ENCODE measurements at places on chromosomes 1 and 21.

GRCh38 chr1:166020210-166020609 lies 146.6 kb downstream of the FAM78B start:
- no peak for DNase-seq

DNA sequence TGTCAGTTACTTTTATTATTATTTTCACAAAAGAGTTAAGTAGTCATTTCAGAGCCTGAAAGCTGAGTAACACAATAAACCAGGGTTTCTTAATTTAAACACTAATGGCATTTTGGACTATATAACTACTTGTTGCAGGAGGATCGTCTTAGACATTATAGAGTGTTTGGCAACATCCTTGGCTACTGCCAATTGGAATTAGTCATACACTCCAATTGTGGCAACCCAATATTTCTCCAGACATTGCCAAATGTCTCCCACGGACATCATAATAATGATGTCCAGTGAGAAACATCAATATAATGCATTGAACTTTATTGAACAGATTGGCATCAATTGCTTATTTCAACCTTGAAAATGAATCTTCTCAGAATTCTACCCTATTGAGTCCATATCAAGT lies 441.9 kb upstream of the ADGRL4 start:
- DNase-seq = no peak

GRCh38 chr1:16615253-16616252 lies 2.2 kb upstream of the NBPF1 start:
- no peak for DNase-seq

DNA sequence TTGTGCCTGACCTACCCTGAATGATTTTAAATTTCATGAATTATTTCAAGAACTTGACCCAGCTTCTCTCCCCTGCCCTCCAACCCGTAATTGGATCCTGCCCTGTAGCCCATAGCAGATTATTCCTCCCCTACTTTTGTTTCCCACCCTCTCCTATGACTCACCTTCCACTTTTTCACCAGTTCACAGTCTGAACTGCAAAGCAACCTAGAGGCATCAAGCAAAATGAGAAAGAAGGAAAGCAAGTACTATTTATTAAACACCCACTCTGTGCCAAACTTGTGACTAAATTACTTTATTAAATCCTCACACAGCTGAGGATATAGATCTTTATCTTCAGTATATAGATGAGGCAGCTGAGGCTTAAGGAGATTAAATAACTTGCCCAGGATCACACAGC lies 20.7 kb upstream of the IKBKE start:
- no peak for DNase-seq

DNA sequence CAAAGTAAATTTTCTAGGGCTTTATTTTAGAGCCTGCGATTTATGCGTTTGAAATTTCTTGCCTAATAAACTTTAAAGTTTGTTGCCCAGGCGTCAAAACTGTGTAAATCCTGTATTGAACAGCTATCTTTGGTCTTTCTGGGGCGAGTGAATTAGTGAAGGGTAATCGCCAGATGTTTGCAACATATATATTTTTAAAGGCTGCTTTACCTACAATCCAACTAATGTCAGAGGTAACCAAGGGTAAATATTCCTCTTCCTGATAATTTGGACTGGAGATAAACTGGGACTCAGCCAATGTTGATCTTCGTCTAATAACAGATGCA lies 885 bp upstream of the PROX1 start:
- no peak for DNase-seq

DNA sequence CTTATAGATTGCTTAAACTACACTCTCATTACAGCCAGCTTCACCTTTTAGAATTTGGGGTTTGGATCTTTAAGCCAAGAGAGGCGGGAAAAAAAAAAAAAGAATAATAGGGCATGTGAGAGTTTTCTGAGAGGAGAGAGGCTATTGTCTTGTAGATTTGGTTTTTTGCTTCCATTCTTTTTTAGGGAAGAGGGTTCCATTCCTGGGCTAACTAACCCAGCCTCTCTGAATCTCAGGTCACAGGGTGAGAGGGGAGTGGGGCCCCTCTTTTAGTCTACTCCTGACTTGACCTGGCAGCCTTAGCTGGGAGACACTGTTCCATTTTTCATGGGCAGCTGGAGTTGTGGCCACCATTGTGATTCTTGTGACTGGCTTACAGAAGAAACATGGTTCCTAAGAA lies 24.2 kb downstream of the PBX1 start:
- no peak for DNase-seq

- no peak for DNase-seq
These were observed 191.8 kb downstream of the SLC35F3 start for GRCh38 chr1:234096161-234096770.

GRCh38 chr1:177124577-177125278 lies 39.8 kb downstream of the ASTN1 start:
- DNase-seq = no peak

DNA sequence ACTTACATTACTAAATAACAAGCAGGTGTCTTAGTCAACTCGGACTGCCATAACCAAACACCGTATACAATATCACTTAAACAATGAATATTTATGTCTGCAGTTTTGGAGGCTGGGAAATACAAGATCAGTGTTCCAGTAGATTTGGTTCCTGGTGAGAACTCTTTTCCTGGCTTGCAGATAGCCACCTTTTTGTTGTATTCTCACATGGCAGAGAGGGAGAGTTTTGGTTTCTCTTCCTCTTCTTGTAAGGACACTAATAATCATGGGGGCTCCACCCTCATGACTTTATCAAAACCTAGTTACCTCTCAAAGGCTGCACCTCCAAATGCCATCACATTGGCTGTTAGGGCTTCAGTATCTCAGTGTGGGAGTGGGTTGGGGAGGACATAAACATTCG lies 82.9 kb upstream of the CACYBP start:
- no peak for DNase-seq

DNA sequence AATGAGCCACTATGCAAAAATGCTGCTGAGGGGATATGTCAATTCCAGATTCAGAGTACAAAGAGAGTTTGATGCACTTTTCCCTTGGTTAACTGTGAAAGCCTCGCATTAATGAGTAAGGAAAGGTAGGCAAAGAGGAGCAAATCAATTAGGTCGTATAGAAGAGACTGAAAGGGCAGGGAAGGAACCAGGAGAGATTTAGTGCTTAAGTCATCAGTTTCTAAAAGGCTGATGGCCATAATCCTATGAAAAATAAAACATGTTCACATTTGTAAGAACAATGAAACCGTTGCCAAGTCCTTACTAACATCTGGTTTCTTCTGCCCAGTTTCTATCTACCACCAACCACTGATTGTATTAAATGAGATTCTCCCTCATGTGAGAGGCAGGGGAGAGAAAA lies 118.4 kb upstream of the PALMD start:
- no peak for DNase-seq

DNA sequence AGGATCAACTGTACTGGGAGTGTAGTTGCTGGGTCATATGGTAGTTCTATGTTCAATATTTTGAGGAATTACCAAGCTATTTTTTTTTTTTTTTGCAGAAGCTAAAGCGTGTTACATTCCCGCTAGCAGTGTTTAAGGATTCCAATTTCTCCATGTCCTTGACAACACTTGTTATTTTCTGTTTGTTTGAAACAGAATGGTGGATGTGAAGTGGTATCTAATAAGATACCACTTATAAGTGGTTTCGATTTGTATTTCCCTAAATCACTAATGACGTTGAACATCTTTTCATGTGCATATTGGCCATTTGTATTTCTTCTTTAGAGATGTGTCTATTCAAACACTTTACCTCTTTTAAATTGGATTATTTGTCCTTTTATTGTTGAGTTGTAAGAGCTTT lies 112.2 kb downstream of the DISP1 start:
- DNase-seq = no peak

DNA sequence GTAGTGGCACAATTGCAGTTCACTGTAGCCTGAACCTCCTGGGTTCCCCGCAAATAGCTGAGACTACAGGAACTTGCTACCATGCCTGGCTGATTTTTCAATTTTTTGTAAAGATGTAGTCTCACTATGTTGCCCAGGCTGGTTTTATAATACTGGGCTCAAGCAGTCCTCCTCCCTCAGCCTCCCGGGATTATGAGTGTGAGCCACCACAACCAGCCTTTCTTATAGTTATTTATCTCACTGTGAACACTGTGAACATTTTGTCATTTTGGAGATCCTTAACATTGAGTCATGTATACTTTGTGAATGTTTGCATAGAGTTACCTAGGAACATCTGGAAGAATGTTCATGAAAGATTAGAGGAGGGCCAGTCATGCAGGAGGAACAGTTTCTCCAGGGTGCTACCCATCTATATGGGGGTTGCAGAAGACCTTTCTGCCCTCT lies 127.1 kb upstream of the CACYBP start:
- no peak for DNase-seq

- DNase-seq = no peak
These were observed 2.7 kb downstream of the OR6F1 start for GRCh38 chr1:247713753-247714152.

DNA sequence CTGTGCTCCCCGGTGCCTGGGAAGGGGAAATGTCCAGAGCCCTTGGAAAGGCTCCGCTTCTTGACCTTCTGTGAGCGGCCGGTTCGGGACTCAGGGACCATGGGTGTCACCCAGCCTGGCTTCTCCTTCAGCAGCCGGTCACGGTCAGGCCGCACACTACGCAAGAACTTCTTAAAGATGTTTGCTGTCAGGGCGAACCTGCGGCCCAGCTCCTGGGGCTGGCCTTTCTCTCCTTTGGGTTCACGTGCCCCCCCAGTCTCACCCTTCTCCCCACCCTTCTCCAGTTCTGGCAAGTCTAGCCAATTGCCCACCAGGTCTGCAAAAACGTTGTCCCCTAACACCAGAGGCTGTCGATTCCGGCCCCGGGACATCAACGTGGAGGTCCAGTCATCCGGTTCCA lies 12.1 kb downstream of the INKA2 start:
- DNase-seq = no peak

Measured in GM13976 (cell line).